Thyroid gland (tissue), 4 donors: ENCODE measurements at places on chromosomes 1 and 21. TPM values are rescaled to one million over a fixed set of nuclear protein-coding genes. Genes with fewer than 3 reads are reported as not detected.

DNA sequence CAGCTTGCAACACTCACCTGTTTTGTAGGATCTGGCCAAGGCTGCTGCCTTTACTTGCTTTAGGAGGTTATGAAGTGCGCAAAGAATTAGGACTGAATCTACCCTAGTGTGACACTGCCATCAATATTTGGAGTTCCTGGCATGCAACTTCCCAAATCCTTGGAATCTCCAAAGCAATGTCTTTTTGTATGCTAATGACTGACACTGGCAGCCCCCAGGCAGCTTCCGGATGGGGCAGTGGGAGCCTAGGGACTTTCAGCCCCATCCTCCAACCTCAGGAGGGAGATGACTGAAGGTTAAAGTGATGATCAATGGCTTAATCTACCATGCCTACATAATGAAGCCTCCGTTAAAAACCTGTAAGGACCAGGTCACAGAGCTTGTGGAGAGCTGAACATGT, 5.5 kb downstream of the RCC2 start:
- no peaks in the 10 kb centered on the region for H3K36me3 ChIP-seq
- no peak overlapping the region for H3K27ac ChIP-seq
- no peak for DNase-seq
- no peaks in the 10 kb centered on the region for H3K27me3 ChIP-seq
- no peak overlapping the region for H3K4me3 ChIP-seq
- peaks cover 9% of the 10 kb centered on the region for H3K4me1 ChIP-seq

- no peaks in the 10 kb centered on the region for H3K4me1 ChIP-seq
- no peak for DNase-seq
- no peak overlapping the region for H3K27ac ChIP-seq
- H3K36me3 ChIP-seq: peaks cover 6% of the 10 kb centered on the region
Observed at GRCh38 chr1:36008546-36009197, 75.2 kb upstream of the TEKT2 start.

DNA sequence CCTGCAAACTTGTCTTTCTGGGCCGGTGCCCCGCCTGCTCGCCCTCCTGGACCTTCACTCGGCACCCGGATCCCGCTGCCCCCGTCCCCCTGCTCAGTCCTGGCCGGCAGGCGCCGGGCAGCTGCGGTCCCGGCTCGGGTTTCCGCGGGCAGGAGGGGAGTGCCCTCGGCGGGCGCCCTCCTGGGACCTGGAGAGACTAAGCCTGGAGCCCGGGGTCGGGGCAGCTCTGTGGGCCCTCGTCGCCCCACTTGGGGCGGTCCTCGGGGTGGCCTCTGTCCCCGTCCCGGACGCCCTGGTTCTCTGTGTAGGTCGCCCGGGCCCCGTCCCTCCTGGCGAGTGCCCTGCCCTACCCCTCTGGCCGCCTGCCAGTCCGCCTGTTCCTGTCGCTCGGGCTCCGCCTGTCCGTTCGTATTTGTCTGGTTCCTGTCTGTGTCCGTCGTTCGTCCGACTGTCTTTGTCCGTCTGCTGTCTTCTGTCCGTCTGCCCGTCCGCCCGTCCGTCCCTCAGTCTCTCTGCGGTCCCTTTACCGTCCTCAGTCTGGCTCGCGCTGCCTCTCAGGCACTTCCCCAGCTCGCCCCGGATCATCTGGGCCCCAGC, 490 bp downstream of the SERINC2 start:
- peak; percentile 89 for DNase-seq
- no peaks in the 10 kb centered on the region for H3K27me3 ChIP-seq
- H3K4me3 ChIP-seq: peak overlapping the region; percentile 80
- peaks cover 5% of the 10 kb centered on the region for H3K4me1 ChIP-seq
- H3K27ac ChIP-seq: peak overlapping the region; percentile 80

- no peaks in the 10 kb centered on the region for H3K4me1 ChIP-seq
- no peaks in the 10 kb centered on the region for H3K27me3 ChIP-seq
- DNase-seq: no peak
- no peak overlapping the region for H3K4me3 ChIP-seq
- no peak overlapping the region for H3K27ac ChIP-seq
- no peaks in the 10 kb centered on the region for H3K36me3 ChIP-seq
Observed at GRCh38 chr1:49048188-49048587, 271.5 kb upstream of the BEND5 start.

- peaks cover 12% of the 10 kb centered on the region for H3K36me3 ChIP-seq
- H3K27ac ChIP-seq: peak overlapping the region; percentile 15
- no peak for DNase-seq
Observed at GRCh38 chr1:32764826-32765569, 52.2 kb downstream of the YARS1 start.

DNA sequence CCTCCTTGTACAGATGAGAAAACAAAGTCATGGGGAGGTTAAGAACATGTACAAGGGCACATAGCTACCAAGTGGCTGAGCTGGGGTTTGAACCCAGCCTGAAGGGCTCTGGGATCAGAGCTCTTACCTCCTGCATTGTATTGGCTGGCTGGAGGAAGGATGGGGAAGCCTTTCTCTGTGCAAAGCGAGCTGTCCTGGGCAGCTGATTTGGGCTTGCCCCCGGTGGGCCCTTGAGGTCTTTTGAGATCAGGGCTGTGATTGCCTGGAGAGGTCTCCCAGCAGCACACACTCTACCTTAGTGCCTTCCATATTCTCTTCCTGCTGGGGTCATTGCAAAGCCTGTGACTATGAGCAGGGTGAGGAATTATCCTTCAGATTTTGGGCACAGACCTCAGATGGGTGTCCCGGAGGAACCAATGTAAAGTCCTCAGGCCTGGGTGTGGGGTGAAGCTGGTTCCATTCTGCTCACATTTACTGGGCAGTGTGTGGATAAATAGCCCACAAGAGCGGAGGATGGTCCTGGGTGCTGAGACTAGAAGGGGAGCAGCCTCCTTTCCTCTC, 53.3 kb upstream of the EPS8L3 start:
- H3K4me3 ChIP-seq: no peak overlapping the region
- H3K36me3 ChIP-seq: no peaks in the 10 kb centered on the region

DNA sequence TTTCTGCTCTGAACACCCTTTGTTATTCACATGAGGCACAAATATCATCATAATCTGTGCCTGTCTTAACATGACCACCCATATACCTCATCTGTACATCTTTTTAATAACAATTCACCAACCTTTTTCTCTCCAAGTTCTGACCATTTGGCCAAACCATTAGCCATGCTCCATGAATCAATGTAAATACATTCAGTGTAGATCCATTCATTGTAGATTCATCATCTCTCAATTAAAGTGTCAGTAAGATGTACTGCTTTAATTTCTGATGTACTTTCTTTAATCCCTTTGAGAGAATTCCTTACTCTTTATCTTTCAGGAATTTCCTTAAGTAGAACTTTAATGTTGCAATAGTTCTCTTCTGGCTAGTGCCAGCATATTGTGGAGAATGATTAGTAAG, 126.2 kb upstream of the LRRC7 start:
- no peak for DNase-seq
- H3K4me3 ChIP-seq: no peak overlapping the region
- H3K4me1 ChIP-seq: no peaks in the 10 kb centered on the region

GRCh38 chr1:39170731-39171667, 33.5 kb upstream of the MACF1 start:
- peaks cover 96% of the 10 kb centered on the region for H3K4me1 ChIP-seq
- H3K27ac ChIP-seq: peak overlapping the region; percentile 87
- H3K27me3 ChIP-seq: no peaks in the 10 kb centered on the region
- H3K4me3 ChIP-seq: no peak overlapping the region

DNA sequence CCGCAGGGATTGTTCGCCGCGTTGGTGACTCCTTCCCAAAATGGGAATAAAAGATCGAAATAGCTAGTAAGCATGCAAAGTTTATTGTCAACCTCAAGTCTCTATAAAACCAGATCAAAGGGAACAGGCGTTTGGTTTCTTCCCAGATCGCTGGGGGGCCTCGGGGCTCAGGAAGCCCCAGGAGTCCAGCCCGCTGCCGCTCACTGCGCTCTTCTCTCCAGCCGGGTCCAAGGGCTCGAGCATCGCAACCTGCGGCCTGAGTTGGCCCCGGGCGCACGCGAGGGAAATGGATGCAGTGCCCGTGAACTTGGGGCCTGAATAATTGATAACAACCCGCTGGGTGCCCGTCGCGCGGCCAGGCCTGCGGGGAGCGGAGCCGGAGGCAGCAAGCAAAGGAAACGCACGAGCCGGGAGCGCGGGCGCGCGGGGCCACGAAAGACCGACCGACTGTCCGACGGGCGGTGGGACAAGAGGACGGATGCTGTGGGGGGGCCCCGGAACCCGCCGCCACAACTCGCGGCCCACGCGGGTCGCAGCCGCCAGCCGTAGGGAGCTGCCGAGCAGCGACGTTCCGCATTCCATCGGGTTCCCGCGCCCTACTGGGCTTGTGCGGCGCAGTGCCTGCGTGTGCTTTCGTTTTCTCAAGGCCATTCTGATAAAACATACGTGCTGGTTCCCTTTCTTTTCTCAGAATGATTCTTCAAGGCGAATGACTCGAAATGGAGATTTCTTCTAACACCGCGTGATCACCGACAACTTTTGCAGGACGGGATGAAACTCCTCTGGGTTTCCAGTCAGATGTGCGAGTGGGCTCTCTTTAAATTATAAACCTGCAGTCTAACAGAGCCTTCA, 14.0 kb upstream of the ALX3 start:
- H3K27me3 ChIP-seq: peaks cover 19% of the 10 kb centered on the region
- H3K4me1 ChIP-seq: peaks cover 14% of the 10 kb centered on the region
- peak; percentile 43 for DNase-seq
- H3K4me3 ChIP-seq: peak overlapping the region; percentile 31
- no peaks in the 10 kb centered on the region for H3K36me3 ChIP-seq
- H3K27ac ChIP-seq: no peak overlapping the region

DNA sequence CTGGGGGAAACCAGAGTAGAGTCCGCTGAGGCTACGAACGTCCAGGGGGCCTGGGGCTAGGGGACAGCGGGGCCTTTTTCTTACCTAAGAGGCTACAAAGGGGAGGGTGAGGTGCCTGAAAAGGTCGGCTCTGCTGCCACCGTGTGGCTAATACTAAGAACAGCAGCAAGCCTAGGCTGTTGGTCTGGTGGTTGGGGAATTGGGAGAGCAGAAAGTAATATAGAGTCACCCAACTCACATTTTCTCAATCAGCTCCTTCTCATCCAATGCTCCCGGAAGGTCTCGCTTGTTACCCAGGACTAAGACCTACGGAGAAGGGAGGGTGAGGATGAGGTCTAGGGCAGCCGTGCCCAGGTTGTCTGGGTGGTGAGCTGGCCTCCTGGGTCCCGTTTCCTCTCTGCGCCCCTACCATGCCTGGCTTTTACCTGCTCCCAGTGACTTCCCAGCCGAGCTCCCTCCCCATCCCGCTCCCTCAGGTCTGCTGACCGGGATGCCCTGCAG, 9.3 kb downstream of the ARL8A start:
- no peaks in the 10 kb centered on the region for H3K27me3 ChIP-seq
- H3K4me1 ChIP-seq: peaks cover 60% of the 10 kb centered on the region
- H3K36me3 ChIP-seq: peaks cover 16% of the 10 kb centered on the region
- DNase-seq: peak; percentile 54
- no peak overlapping the region for H3K4me3 ChIP-seq

DNA sequence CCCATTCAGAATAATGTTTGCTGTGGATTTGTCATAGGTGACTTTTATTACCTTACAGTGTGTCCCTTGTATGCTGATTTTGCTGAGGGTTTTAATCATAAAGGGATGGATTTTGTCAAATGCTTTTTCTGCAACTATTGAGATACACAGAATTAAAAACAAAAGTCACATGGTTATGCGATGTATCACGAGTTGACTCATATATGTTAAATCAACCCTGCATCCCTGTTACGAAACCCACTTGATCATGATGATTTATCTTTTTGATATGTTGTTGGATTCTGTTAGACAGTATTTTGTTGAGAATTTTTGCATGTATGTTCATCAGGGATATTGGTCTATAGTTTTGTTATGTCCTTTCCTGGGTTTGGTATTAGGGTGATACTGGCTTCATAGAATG, 10.7 kb upstream of the OR2T34 start:
- DNase-seq: no peak
- H3K4me1 ChIP-seq: no peaks in the 10 kb centered on the region
- no peaks in the 10 kb centered on the region for H3K27me3 ChIP-seq
- no peaks in the 10 kb centered on the region for H3K36me3 ChIP-seq

GRCh38 chr1:245046315-245046714, 108.5 kb upstream of the KIF26B start:
- H3K4me1 ChIP-seq: no peaks in the 10 kb centered on the region
- H3K27ac ChIP-seq: no peak overlapping the region
- H3K27me3 ChIP-seq: no peaks in the 10 kb centered on the region
- H3K4me3 ChIP-seq: no peak overlapping the region
- no peaks in the 10 kb centered on the region for H3K36me3 ChIP-seq
- DNase-seq: no peak

GRCh38 chr1:30718091-30718635, 5.2 kb downstream of the MATN1 start:
- peak overlapping the region; percentile 13 for H3K4me3 ChIP-seq
- peak; percentile 100 for DNase-seq
- peak overlapping the region; percentile 78 for H3K27ac ChIP-seq
- H3K4me1 ChIP-seq: peaks cover 23% of the 10 kb centered on the region
- H3K27me3 ChIP-seq: no peaks in the 10 kb centered on the region
- H3K36me3 ChIP-seq: no peaks in the 10 kb centered on the region

DNA sequence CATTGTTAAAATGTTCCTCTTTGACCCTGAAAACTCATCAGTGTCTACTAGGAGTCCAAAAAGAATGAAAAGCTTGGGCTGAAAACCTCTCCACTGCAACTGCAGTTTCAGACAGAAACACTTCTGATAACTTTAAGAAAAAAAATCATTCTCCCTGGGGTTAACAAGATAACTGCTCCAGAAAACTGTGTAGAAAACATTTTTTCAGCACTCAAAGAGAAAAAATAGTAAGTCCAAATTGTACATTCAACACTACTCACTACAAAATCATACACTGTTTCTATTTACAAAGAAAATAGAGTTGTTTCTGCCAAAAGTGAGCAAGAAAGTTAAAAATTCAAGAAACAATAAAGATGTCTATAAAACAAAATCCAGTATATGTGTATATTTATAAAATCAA, 157.8 kb downstream of the RERE start:
- no peak for DNase-seq
- peaks cover 46% of the 10 kb centered on the region for H3K4me1 ChIP-seq
- H3K27ac ChIP-seq: no peak overlapping the region
- H3K4me3 ChIP-seq: no peak overlapping the region
- no peaks in the 10 kb centered on the region for H3K36me3 ChIP-seq

DNA sequence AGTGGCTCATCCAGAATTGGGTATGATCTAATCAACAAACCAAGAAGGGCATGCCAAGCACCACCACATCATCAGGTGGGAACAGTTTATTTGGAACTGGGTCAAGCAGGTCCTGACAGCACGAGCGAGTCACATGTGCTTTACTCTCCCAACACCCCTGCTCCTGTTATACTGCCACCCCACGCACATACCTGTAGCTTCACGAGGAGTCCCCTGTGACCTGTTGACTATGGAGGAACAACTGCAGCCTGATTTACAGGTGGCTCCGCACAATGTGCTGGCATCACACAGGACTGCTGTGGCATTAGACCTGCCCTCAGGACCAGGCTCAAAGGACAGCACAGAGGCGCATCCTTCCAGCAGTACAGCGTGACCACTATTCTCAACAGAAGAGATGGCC, 70.8 kb upstream of the LRRN2 start:
- DNase-seq: no peak
- no peaks in the 10 kb centered on the region for H3K27me3 ChIP-seq
- H3K4me3 ChIP-seq: no peak overlapping the region

Gene SPRR1A
- total RNA-seq: not detected

Gene ZSCAN20
- 5.1 TPM for total RNA-seq

Gene PTPN22
- not detected for total RNA-seq

Gene EFNA1
- total RNA-seq: 129 TPM

Gene NUP210L
- total RNA-seq: 0.22 TPM

Gene S100A9
- total RNA-seq: 59.5 TPM

Gene TTC22
- 8.0 TPM for total RNA-seq
